ENCODE measurements at places on chromosomes 4 and X.

GRCh38 chr4:68148800-68149685, 19.4 kb upstream of the TMPRSS11F start:
- no peak for DNase-seq

DNA sequence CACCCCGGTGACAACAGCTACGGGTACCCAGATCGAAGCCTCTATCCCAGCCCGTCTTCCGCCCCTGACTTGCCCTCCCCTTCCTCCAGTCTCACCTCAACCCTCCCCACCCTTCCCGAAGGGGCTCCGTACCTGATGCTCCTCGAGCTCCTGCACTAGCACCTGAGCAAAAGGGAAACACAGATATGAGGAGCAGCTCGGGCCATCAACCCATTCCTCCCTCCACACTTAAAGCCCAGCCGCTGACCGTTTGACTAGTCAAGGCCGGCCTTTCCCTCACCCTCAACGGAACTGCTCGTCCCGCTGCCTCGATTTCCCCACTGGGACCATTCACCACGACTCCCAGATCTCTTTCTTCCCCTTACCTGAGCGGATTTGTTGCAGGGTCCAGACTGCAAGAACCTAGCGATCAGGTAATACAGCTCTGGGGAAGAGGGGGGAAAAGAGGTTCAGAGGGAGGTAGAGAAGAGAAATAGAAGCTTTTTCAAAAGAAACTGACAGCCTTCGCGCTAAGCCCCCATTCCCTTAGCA, 731 bp downstream of the BRWD3 start:
- DNase-seq, result peak; percentile 3

DNA sequence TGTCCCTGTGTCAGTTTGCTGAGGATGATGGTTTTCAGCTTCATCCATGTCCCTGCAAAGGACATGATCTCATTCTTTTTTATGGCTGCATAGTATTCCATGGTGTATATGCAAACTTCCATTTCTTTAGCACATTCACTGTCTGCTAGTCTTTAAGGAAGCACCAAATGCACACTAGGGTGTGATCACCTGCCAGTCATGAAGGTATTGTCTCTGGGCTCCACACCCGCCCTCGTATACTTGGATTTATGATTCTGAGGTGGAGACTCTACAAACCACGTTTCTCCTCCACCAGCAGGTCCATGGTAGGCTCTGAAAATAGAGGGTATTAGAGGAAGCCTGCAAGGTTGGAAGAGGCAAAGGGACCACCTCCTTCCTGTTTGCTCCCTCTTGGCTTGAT, 75.9 kb upstream of the MAML3 start:
- no peak for DNase-seq

- no peak for DNase-seq
These were observed 333.5 kb downstream of the TENM3 start for GRCh38 chr4:182576601-182577289.

GRCh38 chr4:42865572-42866189, 26.8 kb upstream of the GRXCR1 start:
- DNase-seq, result peak; percentile 58

DNA sequence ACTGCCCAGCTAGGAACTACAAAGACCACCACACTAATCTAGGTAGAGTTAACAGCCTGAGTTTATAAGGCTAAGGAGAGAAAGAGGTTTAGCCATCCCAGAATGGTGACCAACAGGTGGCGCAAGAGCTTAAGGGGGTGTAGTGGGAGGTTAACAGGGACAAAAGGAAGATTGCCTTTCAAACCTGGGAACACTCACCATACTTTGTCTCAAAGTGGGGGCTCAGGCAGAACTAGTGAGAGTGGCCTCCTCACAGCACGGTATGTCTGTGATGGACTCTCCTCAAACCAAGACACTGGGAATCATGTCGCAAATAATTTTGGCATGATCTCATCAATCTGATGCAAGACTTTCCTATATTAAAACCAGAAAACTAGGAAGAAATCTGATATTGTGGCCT, 23.4 kb downstream of the CCNI start:
- DNase-seq, result peak; percentile 35

GRCh38 chr4:119493419-119493818, 135.2 kb downstream of the PDE5A start:
- DNase-seq, result no peak

- DNase-seq, result no peak
These were observed 126.9 kb upstream of the BCOR start for GRCh38 chrX:40224658-40225057.

All from SK-N-DZ (cell line).